ENCODE measurements at places on chromosomes 2 and 18. TPM values are rescaled to one million over a fixed set of nuclear protein-coding genes. Genes with fewer than 3 reads are reported as not detected.

GRCh38 chr2:101793277-101793969 lies 95.9 kb downstream of the MAP4K4 start:
- no peak for DNase-seq

DNA sequence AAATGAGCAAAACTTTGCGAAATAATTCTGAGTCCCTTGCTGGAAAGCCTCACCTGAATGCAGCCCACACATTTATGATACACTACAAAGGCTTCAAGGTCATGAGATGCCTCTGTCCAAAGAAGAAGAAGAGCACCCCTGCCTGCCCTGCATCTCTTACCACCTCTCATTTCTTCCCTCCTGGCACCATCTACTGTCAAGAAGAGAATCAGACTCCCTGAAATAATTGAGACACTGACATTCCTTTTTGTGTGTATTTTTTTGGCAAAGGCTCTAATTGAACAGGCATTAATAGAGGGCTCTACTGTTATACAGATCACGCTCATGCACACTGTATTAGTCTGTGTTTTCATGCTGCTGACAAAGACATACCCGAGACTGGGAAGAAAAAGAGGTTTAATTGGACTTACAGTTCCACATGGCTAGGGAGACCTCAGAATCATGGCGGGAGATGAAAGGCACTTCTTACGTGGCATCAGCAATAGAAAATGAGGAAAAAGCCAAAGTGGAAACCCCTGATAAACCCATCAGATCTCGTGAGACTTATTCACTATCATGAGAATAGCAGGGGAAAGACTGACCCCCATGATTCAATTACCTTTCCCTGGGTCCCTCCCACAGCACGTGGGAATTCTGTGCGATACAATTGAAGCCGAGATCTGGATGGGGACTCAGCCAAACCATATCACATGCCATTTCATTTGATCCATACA lies 176.3 kb downstream of the ALPK2 start:
- no peak for DNase-seq

DNA sequence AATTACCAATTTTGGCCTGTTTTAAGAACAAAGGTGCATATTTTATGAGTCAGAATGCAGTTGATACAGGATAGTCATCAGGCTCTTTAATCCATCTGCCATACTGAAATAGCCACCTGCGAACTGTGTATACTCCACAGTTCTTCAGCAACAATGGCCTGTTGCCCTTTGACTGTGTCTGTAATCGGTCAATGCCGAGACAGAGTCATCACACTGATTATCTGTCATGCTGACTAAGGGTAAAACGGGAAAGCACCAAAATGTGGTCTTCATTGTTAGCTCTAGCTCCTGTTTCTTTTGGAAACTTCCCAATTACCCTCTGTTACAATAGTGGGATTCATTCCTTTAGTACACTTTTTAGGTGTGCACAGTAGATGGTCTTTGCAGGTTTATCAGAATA lies 871.7 kb downstream of the DPP10 start:
- DNase-seq, result no peak

DNA sequence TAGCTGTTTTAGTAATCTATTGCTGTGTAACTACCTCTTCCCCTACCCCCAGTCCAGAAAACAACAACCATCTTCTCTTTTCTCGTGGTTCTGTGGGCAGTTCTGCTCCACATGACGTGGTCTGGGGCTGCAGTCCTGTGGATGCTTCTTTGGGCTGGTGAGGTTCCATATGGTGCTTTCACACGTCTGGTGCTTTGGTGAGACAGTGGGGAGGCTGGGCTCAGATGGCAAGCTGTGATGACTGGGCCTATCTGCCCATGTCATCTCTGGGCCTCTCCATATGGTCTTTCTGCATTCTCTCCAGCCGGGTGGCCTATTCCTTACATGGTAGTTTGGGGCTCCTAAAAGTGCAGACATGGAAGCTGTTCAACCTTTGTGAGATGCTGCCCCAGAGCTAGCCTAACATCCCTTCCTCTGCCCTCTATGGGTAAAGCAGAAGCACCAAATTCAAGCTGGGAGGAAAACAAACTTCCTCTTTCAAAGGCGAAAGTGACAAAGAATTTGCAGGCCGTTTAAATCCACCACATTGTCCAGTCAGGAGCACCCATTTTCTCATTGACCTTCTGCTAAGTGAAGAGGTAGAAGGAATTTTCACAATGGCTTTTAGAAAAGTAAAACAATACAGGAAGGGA lies 68.3 kb upstream of the IL1R1 start:
- no peak for DNase-seq

Gene LOXHD1
- not detected for total RNA-seq

Gene PLEKHA3
- 27.6 TPM for total RNA-seq

Gene EFEMP1
- total RNA-seq, result not detected

Gene AP1S3
- 0.76 TPM for total RNA-seq

Gene TFCP2L1
- 0.22 TPM for total RNA-seq
